ENCODE measurements at places on chromosomes 5 and 9. TPM values are rescaled to one million over a fixed set of nuclear protein-coding genes. Genes with fewer than 3 reads are reported as not detected.

GRCh38 chr5:133460172-133460758 lies 152.1 kb downstream of the FSTL4 start:
- no peaks in the 10 kb centered on the region for H3K36me3 ChIP-seq
- DNase-seq: peak; percentile 12
- no peak overlapping the region for H3K4me3 ChIP-seq
- no peak overlapping the region for H3K27ac ChIP-seq
- no peaks in the 10 kb centered on the region for H3K27me3 ChIP-seq

GRCh38 chr5:35202319-35203111 lies 27.8 kb downstream of the PRLR start:
- H3K27me3 ChIP-seq: peaks cover 21% of the 10 kb centered on the region
- H3K4me3 ChIP-seq: no peak overlapping the region
- no peaks in the 10 kb centered on the region for H3K36me3 ChIP-seq
- DNase-seq: no peak
- no peak overlapping the region for H3K27ac ChIP-seq
- no peaks in the 10 kb centered on the region for H3K4me1 ChIP-seq

GRCh38 chr9:99807956-99808355 lies 13.7 kb upstream of the NR4A3 start:
- H3K27ac ChIP-seq: no peak overlapping the region
- H3K36me3 ChIP-seq: peaks cover 12% of the 10 kb centered on the region
- no peaks in the 10 kb centered on the region for H3K27me3 ChIP-seq
- H3K4me1 ChIP-seq: peaks cover 5% of the 10 kb centered on the region
- DNase-seq: no peak

GRCh38 chr9:137383081-137383783 lies 39.7 kb downstream of the EXD3 start:
- H3K4me3 ChIP-seq: no peak overlapping the region
- no peak overlapping the region for H3K27ac ChIP-seq
- no peaks in the 10 kb centered on the region for H3K27me3 ChIP-seq

DNA sequence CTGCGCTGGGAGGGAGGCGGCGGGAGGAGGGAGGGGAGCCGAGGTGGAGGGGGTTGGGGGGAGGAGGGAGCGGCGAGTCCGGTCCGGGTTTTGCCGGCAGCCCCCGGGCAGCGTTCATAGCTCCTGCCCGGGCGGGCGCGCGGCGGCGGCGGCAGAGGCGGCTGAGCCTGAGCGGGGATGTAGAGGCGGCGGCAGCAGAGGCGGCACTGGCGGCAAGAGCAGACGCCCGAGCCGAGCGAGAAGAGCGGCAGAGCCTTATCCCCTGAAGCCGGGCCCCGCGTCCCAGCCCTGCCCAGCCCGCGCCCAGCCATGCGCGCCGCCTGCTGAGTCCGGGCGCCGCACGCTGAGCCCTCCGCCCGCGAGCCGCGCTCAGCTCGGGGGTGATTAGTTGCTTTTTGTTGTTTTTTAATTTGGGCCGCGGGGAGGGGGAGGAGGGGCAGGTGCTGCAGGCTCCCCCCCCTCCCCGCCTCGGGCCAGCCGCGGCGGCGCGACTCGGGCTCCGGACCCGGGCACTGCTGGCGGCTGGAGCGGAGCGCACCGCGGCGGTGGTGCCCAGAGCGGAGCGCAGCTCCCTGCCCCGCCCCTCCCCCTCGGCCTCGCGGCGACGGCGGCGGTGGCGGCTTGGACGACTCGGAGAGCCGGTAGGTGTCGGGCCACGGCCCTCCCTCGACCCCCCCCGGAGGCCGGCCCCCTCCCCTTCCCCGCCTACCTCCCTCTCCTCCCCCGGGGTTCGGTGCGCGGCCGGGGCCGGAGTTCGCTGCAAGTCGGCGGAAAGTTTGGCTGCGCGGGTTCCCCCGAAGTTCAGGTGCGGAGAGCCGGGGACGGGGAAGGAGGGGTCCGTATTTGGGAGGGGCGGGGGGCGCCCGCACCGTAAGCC lies at the start of gene CXXC5:
Gene CXXC5, plus strand, starts transcription at position 145 of the 877 bp plus-strand sequence. CDS start 32,175 bp downstream, outside the sequence.
- H3K27me3 ChIP-seq: peaks cover 40% of the 10 kb centered on the region
- H3K27ac ChIP-seq: no peak within 1 kb of the TSS
- H3K36me3 ChIP-seq: no peaks in the 10 kb centered on the region
- H3K4me3 ChIP-seq: peak within 1 kb of the TSS; percentile 83
- DNase-seq: peak; percentile 33

- no peaks in the 10 kb centered on the region for H3K36me3 ChIP-seq
- DNase-seq: no peak
- H3K4me1 ChIP-seq: peaks cover 6% of the 10 kb centered on the region
- no peaks in the 10 kb centered on the region for H3K27me3 ChIP-seq
Measured at GRCh38 chr5:67807439-67807888, 408.1 kb upstream of the PIK3R1 start.

DNA sequence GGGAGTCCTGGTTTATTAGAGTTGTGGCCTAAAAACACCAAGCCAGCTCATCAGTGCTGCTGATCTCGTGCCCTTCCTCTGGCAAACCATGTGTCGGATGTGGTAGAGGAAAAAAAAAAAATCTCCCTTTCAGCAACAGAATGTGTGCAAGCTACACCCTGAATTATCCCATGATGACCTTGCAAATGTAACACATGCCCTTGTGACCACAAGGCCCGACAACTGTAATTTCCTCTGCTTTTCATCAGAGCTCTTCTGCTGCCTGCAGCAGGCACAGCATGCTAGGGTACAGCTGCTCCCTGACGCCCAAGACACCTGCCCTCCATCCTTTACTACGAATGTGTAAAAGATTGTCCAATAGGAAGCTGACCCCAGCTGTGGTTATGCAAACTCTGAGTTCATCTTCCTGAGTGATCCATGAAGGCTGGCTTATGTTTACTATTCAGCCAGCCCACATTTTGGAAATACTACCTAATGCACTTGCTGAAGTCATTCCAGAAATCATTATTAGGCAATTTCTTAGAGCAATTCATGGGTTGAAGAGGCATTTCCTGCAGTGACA lies 14.6 kb upstream of the BNC2 start:
- DNase-seq: no peak
- H3K36me3 ChIP-seq: no peaks in the 10 kb centered on the region
- peak overlapping the region; percentile 8 for H3K4me3 ChIP-seq
- H3K27me3 ChIP-seq: no peaks in the 10 kb centered on the region

GRCh38 chr5:148740966-148741742 lies 85.3 kb upstream of the ADRB2 start:
- no peaks in the 10 kb centered on the region for H3K4me1 ChIP-seq
- peak; percentile 28 for DNase-seq
- H3K4me3 ChIP-seq: no peak overlapping the region
- peaks cover 1% of the 10 kb centered on the region for H3K27me3 ChIP-seq
- H3K27ac ChIP-seq: no peak overlapping the region

GRCh38 chr9:90097237-90097636 lies 492.4 kb downstream of the GADD45G start:
- no peak overlapping the region for H3K27ac ChIP-seq
- no peak for DNase-seq
- H3K36me3 ChIP-seq: no peaks in the 10 kb centered on the region
- peaks cover 18% of the 10 kb centered on the region for H3K27me3 ChIP-seq
- H3K4me1 ChIP-seq: peaks cover 9% of the 10 kb centered on the region

DNA sequence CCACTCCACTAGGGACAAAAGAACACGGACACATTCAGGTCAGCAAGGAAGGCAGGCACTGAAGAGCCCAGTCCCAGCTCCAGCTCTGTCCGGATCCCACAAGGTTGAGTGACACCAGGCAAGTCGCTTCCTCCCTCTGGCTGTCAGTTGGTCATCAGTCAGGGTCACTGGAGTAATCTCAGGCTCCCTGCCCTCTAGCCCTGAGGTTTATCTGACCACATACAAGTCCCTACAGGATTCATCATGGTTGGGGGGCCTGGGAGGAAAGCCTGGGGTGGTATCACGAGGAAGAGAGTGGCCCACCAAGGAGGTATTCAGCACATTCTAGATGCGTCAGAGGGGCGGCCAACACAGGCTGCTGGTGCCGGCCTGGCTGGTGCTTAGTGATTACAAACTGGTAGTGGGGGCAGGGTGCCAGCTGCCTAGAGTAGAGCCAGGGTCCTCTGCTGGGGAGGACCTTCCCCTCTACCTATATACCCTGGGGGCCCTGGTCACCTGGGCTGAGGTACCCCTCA lies 81.5 kb downstream of the SHB start:
- no peaks in the 10 kb centered on the region for H3K27me3 ChIP-seq
- H3K36me3 ChIP-seq: no peaks in the 10 kb centered on the region
- H3K4me3 ChIP-seq: no peak overlapping the region
- no peak for DNase-seq

- H3K27ac ChIP-seq: no peak overlapping the region
- H3K27me3 ChIP-seq: peaks cover 81% of the 10 kb centered on the region
- H3K36me3 ChIP-seq: peaks cover 6% of the 10 kb centered on the region
- H3K4me1 ChIP-seq: peaks cover 3% of the 10 kb centered on the region
- no peak overlapping the region for H3K4me3 ChIP-seq
Measured at GRCh38 chr9:116154976-116155697, 1.5 kb downstream of the PAPPA start.

- H3K4me3 ChIP-seq: no peak overlapping the region
- peaks cover 2% of the 10 kb centered on the region for H3K36me3 ChIP-seq
- H3K27me3 ChIP-seq: no peaks in the 10 kb centered on the region
- H3K27ac ChIP-seq: no peak overlapping the region
- H3K4me1 ChIP-seq: no peaks in the 10 kb centered on the region
Measured at GRCh38 chr5:172499287-172499686, 45.0 kb upstream of the SH3PXD2B start.

DNA sequence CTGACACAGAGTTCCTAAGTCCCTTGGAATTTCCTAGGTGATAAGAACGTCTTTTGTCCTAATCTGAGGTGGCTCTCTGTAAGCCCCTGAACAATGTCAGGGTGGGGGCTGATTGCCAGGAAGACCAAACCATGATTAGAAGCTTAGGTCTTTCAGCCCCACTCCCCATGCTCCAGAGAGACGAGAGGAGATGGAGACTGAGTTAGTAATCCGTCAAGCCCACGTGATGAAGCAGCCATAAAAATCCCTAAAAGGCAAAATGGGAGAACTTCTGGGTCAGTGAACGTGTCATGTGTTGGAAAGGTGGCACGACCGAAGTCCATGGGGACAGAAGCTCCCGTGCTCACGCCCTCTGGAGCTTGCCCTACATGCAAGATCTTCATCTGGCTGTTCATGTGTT lies 85.6 kb downstream of the RAD23B start:
- no peak for DNase-seq
- H3K4me1 ChIP-seq: no peaks in the 10 kb centered on the region
- no peak overlapping the region for H3K4me3 ChIP-seq
- H3K36me3 ChIP-seq: no peaks in the 10 kb centered on the region

GRCh38 chr9:131776473-131776872 lies 36.6 kb upstream of the RAPGEF1 start:
- H3K27me3 ChIP-seq: peaks cover 39% of the 10 kb centered on the region
- H3K27ac ChIP-seq: no peak overlapping the region
- no peak for DNase-seq
- no peaks in the 10 kb centered on the region for H3K36me3 ChIP-seq

- no peaks in the 10 kb centered on the region for H3K36me3 ChIP-seq
- no peak for DNase-seq
- peaks cover 55% of the 10 kb centered on the region for H3K27me3 ChIP-seq
- H3K4me1 ChIP-seq: peaks cover 3% of the 10 kb centered on the region
Measured at GRCh38 chr9:14308853-14309145, 5.1 kb downstream of the NFIB start.

GRCh38 chr9:32378496-32378895 lies 5.9 kb upstream of the ACO1 start:
- peaks cover 11% of the 10 kb centered on the region for H3K4me1 ChIP-seq
- no peak overlapping the region for H3K4me3 ChIP-seq
- H3K27ac ChIP-seq: no peak overlapping the region
- H3K27me3 ChIP-seq: peaks cover 17% of the 10 kb centered on the region

- H3K27ac ChIP-seq: no peak overlapping the region
- no peak overlapping the region for H3K4me3 ChIP-seq
- peaks cover 2% of the 10 kb centered on the region for H3K4me1 ChIP-seq
Measured at GRCh38 chr5:87389296-87390034, 23.3 kb downstream of the CCNH start.

GRCh38 chr9:5624655-5625054 lies 4.3 kb upstream of the RIC1 start:
- H3K27me3 ChIP-seq: no peaks in the 10 kb centered on the region
- peak overlapping the region; percentile 92 for H3K27ac ChIP-seq
- H3K4me3 ChIP-seq: peak overlapping the region; percentile 35

DNA sequence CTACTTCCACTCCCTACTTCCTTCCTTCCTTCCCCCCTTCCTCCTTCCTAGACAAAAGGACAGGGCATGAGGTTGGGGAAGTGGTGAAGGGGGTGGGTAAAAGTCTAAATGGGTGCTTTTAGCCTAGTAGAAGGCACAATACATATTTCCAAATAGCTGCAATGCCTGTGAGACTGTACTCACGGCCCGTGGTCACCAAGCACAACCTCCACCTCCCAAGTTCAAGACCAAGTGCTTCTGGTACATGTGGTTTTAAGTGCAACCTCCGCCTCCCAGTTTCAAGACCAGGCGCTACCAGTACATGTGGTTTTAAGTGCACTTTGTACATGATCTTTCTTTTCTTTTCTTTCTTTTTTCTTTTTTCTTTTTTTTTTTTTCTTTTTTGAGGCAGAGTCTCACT lies 14.5 kb upstream of the NTNG2 start:
- H3K36me3 ChIP-seq: peaks cover 2% of the 10 kb centered on the region
- no peak overlapping the region for H3K27ac ChIP-seq
- no peaks in the 10 kb centered on the region for H3K4me1 ChIP-seq
- no peak overlapping the region for H3K4me3 ChIP-seq

DNA sequence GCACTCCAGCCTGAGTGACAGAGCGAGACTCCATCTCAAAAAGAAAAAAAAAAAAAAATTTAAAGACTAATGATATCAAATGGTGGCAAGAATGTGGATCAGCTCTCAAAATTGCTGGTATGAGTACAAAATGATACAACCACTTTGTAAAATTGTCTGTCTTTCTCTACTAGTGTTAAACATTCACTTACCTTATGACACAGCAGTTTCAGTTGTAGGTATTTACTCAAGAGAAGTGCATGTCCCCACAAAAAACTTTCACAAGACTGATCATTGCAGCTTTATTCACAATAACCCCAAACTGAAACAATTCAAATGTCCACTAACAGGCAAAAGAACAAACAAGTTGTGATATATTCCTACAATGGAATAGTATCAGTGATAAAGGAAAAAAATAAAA lies 14.7 kb upstream of the CETN3 start:
- peaks cover 2% of the 10 kb centered on the region for H3K36me3 ChIP-seq
- no peak overlapping the region for H3K4me3 ChIP-seq
- H3K27ac ChIP-seq: no peak overlapping the region
- no peak for DNase-seq

Gene PCDHA10
- not detected for total RNA-seq

Measured in naive thymus-derived CD8-positive, alpha-beta T cell (primary cell).